ENCODE measurements at places on chromosomes 16 and 17. TPM values are rescaled to one million over a fixed set of nuclear protein-coding genes. Genes with fewer than 3 reads are reported as not detected.

GRCh38 chr17:71188811-71189492 is 931.9 kb upstream of the SOX9 start:
- no peak for DNase-seq

DNA sequence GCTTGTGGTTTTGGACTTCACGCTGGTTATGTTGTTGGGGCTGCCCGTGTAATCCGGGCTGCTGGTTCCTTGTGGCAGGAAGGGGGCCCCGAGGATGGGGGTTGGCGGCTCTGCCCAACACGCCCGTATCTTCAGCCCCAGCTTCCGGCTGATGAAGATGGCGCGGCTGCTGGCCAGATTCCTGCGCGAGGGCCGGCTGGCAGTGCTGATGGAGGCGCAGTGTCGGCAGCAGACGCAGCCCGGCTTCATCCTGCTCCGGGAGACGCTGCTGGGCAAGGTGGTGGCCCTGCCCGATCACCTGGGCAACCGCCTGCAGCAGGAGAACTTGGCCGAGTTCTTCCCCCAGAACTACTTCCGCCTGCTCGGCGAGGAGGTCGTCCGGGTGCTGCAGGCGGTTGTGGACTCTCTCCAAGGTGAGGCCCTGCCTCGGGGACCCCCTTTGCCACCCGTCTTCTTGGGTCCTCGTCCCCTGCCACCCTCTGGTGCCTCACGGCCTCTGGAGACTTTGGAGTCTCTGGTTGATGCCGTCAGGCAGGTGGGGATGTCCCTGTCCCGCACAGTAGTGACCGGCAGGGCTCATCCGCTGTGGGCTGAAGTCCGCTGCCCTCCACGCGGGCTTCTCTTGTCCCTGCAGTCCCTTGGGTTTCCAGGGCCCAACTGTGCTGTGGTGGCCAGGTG is 2.2 kb downstream of the TELO2 start:
- no peak for DNase-seq

GRCh38 chr17:83195330-83196023 is 116.1 kb downstream of the METRNL start:
- DNase-seq = no peak

GRCh38 chr16:30741461-30741914 is 6.7 kb upstream of the PHKG2 start:
- DNase-seq = peak; percentile 25

GRCh38 chr17:78357672-78358537 is 2.0 kb downstream of the SOCS3 start:
- no peak for DNase-seq

Gene OR1F1
- not detected for total RNA-seq

Gene SLC7A6OS
- 25.3 TPM for total RNA-seq

Gene GP1BA
- total RNA-seq = not detected

All from A673 (cell line).